ENCODE measurements at places on chromosomes 1 and 21.

- DNase-seq, result no peak
Observed at GRCh38 chr1:35588197-35588910, 15.2 kb downstream of the TFAP2E start.

DNA sequence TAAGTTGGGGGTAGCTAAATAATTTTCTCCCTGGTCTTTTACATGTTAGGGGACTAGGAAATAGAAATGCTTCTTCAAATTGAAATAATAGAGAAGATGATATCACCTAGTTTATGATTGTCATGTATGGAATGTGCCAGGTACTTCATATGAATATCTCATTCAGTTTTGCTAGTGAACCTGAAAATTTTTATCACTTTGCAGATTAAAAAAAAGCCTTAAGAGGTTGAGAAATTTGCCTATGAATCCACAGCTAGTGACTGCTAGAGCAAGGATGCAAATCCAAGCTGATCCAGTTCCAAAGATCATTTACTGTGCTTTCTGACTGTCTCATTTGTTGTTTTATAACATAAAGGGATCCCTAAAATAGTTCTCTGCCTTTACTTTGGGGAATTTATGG is 24.7 kb downstream of the RNF2 start:
- DNase-seq, result no peak

DNA sequence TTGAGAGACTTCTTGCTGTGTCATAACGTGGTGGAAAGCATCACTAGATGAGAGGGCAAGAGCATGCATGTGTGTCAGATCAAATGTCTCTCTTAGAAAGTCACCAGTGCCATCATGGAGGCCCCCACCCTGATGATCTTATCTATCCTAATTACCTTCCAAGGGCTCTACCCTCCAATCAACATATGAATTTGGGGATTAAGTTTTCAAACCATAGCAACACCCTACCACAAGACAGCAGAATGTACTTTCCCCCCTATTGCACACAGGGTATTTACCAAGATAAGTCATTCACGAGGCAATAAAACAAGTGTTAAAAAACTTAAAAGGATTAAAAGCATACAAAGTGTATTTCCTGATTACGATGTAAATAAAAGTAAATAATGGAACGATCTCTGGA is 515.6 kb downstream of the LMO4 start:
- no peak for DNase-seq

DNA sequence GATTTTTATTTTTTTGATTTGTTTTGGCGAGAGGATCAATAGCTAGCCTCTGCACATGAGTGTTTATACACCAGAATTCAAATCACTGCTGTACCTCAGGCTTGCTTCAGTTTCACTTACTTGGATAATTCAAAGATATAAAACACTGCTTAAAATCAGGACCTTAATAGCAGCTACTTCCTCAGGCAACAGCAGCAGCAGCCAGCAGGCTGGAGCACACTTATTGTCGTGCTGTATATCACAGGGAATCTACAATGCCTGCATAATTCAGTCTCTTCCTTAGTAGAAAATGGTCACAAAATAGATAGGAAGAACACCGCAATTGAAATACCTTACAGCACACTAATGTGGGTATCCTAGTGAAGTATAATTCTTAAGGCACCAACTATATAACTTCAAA is 497.3 kb downstream of the NEGR1 start:
- DNase-seq, result no peak

- no peak for DNase-seq
Observed at GRCh38 chr1:170594066-170594626, 62.2 kb downstream of the GORAB start.

DNA sequence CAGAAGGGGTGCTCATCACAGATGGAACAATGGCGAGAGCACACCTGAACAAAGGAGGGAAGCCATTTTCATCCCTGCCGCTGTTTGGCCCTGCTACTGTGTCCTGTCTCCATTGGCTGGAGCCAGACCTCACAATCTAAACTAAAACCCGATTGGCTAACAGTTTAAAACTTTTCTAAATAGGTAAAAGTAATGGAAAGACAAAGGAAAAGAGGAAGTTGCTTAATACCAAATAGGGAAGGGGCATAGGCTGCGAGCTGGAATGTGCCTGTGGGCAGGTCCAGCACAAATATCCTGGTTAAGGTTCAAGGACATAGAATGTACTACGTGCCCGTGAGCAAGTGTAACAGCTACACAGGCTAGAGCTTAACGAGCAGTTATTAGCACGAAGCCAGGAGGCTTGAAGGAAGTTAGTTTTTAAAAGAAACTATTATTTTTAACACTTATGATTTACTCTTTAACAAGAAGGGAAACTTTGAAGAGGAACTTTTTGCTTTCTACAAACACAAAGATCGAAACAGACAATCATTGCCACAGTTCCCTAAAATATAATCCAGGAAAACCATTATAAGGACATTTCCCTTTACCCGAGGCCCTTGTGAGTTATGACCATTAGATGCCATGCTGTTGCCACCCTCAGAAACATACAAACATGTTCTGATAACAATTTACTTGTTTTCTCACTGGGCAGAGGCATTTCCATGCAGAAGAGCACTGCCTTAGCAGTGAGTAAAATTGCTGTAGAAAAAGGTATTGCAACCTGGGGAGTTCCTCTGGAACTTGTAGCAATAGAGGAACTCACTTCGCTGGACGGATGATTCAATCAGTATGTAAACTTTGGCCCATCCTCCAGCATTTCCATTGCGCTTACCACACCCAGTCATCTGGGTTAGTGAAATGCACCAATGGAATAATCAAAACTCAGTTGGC is 4.8 kb upstream of the PTTG1IP start:
- DNase-seq, result no peak

DNA sequence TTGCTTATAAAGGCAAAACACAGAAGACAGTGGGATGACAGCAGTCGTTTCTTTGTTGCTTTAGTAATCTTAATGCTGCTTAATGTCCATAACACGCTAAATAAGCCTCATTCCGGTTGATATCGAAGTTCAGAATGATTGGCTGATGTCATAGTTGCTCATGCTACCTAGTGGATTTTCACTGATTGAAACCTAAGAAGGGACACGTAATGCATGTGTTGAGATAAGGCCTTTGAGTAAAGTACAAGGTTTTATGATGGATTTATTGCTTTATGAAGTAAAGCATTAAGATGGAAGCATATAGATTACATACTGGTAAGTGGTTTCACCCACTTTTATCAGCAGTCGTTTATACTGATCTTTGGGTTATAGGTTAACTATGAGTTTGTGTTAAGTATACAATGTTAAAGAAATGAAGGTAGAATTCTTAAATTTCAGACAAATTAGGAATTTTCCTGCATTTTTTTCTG is 25.1 kb downstream of the IARS2 start:
- DNase-seq, result no peak

DNA sequence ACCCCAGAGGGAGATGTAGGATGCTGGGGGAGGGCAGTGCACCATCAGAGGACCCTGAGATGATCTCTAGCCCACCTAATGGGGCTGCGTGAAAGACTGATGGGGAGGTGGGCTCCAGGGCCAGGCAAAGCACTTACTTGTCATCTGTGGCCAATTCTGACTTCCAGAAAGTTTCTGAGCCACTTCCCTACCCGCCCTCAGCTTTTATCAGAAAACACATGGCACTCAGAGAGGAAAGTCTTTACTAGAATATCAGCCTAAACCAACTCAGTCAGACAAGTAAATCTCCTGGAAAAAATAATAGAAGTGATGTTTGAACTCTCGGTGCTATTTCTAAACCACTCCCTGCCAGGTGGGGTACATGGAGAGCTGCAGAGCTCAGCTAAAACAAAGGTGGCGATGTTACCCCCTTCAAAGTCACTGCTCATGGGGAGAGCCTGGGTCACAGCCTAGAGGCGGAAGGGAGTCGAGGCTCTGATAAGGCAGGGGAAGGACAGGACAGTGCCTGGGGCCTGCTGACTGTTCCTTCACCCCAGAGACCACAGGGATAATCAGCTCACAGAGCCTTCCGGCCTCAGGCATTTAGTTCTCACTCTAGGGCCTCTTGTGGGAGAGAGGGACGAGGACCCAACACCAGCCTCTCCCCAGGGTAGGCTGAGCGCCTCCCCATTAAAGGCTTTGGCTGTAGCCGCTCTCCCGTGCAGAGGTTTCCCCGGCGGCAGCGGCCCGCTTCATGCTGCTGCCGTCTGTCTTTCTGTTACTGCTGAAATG is 14.2 kb downstream of the SMIM12 start:
- DNase-seq, result no peak

DNA sequence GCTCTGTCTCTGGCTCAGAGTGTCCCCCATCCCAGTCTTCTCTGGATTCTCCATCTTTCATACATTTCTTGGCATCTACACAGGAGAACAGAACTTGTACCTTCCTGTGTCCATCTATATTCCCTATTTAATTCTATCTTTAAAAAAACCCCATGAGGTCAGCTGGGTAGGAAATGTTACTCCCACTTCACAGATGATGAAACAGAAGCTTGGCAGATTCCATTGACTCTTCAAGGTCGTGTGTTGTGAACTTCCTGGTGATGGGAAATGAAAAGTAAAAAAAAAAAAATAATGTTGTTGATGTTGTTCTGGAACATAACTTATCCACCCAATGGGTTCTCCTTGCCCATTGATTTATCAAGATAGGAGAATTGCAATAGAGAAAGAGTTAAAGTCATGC is 8.9 kb downstream of the CHI3L2 start:
- no peak for DNase-seq

DNA sequence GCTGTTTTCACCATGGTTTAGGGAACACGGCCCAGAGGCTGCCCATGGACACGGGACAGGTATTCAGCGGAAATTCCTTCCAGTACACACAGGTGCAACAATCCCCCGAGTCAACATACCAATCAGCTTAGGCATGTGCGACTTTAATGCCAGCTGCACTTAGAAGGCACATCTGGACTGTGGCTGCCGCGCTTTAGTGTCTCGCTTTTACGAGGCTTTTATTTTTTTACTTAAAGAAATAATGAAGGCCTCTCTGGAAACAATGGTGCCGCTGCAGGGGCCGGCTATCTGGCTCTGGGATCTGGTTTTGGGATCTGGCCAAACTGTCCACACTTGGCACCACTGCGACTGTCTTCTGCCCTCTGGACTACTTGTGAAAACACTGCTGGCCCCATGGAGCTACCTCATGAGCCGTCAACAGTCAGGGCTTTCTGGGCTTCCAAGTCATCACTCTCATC is 55.5 kb downstream of the SLC66A1 start:
- DNase-seq, result no peak

DNA sequence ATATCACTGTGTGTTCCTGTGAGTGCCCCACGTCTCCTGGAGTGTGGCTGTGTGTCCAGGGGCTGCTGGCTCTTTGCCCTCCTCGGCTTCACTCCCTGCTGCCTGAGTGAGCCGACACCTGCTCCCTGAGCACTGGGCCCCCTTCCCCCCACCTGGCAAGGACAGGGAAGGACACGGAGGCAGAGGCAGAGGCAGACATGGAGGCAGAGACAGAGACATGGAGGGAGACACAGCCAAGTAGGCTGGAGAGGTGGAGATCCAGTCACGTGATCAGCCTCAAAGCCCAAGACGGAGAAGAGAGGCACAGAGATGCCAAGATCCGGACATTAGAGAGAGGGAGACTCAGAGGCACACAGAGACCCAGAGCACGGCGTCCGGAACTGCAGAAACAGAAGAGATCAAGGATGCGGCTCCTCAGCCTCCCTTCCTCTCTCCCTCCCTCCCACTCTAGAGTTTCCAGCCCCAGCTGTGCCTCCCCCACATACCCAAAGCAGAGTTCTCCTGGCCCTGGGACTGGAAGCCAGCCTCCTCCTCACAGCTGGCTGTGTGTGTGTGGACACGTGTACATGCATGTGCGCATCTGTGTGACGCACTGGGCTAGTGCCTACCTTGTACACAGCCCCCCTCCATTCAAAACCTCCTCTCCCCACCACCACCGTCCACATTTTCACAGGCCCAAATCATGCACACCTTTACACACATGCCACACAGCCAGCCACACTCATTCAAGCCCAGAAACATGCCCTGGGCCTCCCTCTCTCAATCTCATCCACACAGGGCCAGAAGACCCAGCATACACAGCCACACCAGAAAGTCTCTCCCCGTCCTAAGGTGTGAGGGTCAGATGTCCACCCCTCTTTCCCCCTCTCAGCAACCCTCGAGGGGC is 39.1 kb upstream of the WASF2 start:
- DNase-seq, result no peak

DNA sequence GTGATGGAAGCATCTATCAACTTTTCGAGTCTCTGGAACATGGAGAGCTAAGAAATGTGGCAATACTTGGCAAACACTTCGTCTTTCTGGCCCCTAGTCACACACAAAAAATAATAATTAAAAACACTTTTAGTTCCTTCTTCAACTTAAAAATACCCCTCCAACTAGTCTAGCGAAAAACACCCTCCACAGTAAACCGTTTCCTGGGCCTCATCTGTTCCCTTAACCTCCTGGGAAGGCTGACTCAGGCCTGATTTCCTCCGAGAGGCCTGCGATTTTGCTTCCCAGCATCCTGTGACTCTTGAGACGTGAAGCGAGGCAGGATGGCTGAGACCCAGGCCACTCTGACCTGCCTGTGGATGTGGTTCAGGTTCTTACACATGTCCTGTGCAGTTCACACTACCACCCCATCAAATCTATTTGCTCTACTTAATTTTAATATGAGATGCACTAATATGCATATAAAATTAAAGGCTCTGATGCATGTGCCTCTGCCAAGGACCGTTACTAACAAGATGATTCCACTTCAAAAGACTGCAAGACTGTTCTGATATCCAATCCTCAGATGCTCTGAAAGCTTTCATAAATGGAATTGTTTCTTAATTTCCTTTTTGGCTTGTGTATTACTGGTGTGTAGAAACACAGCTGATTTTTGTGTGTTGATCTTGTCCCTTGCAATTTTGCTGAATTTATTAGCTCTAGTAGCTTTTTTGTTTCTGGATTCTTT is 3.5 kb downstream of the NAV1 start:
- DNase-seq, result no peak

- no peak for DNase-seq
Observed at GRCh38 chr1:240706150-240706935, 94.4 kb upstream of the GREM2 start.

DNA sequence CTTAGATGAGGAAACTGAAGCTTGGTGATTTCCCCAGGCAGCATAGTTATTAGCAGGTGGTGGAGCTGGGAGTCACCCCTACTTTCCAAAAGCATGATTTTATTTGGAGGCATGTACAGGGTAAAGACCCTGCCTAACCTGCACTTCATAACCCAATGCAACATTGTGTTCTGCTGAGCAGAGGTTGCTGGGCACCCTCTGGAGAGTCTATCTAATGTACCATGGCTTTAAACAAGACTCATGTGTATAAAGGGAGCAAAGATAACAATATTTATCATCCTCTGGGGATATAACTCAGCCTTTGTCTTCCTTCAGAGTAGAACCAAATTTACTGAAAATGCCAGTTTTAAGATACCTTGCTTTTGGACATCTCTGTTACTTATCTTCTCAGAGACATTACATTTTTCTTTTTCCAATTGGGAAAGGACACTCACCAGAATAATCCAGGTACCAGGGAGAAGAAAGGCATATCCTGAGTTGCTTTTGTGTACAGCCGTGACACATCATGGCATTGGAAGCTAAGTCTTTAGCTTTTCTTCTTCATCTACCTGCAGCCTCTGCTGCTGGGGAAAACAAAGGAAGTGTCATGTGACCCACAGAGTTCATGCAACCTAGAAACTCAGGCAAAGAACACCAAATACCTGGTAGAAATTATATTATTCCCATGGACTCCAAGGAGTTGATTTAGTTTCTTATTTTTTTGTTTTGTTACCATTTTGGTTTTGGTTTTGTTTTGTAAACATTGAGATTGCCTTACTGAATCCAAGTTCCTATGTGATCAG is 39.6 kb downstream of the ELAVL4 start:
- no peak for DNase-seq
